ENCODE measurements at places on chromosomes 16 and 17.

DNA sequence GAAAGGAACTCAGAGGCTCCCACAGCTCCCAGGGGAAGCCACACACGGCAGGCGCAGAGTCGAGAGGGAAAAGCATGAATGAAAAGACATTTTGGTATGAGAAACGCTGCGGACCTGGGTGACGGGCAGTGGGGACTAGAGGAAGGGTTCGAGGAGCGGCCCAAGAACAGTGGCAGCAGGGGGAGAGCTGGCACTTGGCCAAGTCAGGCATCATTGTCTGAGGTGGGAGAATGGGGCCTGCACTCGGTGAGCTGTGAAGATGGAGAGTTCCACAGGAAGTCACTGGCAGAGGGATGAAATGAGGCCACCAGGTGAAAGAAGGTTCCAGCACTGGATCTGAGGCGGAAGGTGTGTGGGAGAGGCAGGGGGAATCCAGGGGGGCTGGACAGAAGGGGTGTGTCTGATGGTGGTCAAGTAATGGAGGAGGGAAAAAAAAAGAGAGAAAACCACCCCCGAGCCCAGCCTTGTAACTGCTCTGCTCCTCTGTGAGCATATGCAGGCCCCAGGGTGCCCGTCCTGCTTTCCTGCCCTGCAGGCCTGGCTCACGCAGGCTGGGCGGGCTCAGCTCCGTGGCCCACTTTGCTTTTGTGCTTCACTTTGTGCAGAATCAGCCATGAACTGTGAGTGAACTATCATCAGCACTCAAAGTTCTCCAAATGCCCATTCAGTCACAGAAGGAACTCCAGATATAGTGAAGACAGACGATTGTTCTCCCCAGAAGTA lies 31.8 kb downstream of the TMEM204 start:
- no peak for DNase-seq

GRCh38 chr17:34299956-34300577 lies 14.5 kb downstream of the CCL11 start:
- DNase-seq = no peak

DNA sequence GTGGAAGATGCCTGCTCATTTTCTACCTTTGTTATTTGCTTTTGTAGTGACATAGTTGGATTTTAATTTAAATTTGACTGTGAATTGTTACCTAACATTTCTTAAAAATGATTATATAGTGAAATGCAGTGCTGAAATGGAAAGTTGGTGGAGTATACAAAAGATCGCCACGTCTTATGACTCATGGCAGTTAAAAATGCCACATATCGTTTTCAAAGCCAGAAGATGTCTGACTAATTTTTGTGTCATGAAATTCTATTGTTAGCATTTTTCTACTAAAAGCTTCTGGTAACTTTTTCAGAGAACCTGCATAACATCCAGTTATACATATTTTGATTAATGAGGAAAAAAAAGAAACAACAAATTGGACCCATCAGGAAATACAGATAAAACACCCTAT lies 20.6 kb downstream of the MAP2K4 start:
- DNase-seq = no peak

GRCh38 chr16:48295488-48296281 lies 48.3 kb upstream of the ABCC11 start:
- DNase-seq = no peak

DNA sequence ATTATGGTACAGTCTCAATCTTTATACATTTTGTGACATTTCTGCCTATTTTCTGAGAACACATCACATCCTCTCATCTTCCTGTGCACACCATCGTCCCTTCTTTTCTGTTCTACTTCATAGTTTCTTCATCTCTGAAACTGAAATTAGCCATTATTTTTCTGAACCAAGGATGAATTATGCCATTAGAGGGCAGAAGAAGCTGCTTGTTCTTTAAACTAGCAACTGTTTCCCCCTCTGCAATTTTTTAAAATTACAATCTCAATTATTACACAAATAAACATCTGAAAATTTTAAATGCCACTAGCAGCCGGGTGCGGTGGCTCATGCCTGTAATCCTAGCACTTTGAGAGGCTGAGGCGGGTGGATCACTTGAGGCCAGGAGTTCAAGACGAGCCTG lies 41.3 kb downstream of the RBBP6 start:
- no peak for DNase-seq

DNA sequence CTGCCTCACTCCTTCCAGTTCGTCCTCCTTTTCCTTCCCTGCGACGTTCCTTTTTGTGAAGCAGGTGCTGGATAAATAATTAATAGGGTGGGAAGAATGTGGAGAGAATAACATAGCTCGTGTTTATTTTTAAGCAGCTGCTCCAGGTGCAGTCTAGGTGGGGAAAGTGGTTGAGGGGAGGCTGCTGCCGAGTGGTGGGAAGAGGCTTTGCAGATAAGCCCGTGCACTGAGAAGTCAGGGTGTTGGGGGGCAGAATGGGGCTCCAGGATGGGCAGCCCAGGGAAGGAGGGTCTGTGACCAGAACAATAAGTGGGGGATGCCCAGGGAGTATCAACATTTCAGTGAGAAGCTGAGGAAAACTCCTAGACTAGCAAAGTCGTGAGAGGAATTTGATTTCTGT lies 300.5 kb downstream of the CPPED1 start:
- peak; percentile 81 for DNase-seq

DNA sequence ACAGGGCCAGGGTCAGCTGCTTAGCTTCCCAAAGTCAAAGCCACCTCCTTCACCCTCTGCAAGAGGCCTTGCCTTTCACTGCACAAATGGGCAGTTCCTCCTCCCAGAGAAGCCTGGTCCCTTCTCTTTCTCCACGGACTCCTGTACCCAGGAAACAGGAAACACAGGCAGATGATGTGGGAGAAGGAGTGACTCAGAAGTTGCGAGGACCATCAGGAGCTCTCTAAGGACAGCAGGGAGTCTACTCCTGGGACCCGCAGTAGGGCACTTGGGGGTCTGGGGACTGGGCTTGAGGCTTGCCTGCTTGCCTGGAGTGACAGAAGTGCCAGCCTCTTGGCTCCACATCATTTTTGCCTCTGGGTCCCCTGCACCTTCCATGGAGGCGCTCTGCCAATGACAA lies 47.4 kb upstream of the KSR1 start:
- DNase-seq = no peak

- peak; percentile 32 for DNase-seq
Observed at GRCh38 chr17:47776330-47777197, 43.5 kb downstream of the TBX21 start.

GRCh38 chr17:40696651-40697072 lies 6.9 kb downstream of the KRT24 start:
- DNase-seq = no peak

DNA sequence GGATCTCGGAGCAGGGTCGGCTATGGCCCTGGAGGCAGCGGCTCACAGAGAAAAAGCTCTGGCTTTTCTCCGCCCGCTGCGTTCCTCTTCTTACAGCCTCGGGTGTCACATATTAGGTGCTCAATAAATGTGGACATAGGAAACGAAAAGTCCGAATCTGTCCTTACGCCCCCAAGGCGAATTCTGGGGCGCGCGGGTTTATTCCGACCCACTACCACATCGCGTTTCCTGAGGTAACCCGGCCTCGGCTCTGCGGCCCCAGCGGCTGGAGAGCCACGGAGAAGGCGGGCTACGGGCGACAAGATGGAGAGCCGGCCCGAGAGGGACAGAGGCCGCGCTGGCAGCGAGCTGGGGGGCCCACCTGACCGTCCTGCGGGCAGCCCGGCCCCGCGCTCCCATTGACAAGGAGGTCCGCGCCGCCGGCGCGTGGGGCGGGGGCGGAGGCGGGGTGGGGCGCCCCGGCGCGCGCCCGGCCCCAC lies 573 bp upstream of the GNAO1 start:
- DNase-seq = no peak

GRCh38 chr17:40014375-40014980 lies 762 bp upstream of the CSF3 start:
- no peak for DNase-seq

DNA sequence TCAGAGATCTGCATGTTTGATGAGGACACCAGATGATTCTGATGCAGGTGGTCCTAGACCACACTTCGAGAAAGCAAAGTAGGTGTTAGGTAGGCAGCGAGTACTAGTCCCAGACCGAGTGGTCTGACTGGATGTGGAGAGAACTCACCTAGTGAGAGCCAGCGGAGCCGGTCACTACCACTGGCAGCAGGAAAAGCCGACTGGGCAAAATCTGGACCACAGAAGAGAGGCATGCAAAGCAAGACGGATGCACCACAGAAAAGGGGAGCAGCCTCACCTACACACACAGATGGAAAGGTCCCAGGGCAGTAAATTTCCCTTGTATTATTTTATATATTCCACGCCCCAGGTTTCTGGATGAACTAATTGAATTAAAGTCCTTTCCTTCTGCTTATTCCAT lies 13.5 kb downstream of the COX10 start:
- no peak for DNase-seq

DNA sequence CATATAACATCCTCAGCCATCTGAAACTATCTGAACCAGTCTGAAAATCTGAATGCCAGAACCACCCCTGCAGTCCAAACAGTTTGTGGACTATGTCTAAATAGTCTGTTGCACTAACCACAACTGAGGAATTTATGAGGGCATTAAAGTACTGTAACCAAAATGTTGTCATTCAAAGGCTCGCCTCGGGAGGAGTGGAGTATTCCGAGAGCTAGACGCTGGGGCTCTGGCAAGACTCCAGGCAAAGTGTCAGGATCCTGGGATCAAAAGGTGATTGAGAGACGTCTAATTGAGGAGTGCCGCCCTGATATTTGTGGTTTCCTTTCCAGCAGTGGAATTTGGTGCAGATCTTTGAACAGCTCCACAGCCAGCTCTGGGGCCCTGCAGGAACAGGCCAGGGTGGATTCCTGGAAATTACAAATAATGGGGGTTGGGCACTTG lies 142.9 kb upstream of the MYOCD start:
- no peak for DNase-seq

- no peak for DNase-seq
Observed at GRCh38 chr17:50147841-50148225, 2.6 kb downstream of the PPP1R9B start.

DNA sequence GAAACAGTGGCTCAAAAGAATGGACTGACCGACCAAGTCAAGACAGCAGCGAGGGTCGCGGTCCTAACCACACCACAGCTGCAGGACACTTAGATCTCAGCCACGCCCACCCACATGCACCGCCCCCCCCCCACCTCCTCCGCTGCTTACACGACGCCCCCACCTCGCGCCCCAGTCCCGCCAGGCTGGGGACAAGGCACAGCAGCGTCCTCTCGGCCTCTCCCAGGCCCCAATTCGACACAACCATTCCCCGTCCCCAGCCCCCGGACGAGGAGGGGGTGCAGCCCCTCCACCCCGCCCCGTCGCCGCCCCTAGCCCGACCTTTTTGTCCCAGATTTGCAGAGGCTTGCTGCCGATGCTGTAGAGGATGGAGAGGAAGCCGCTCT lies 477 bp downstream of the CFAP20 start:
- no peak for DNase-seq

DNA sequence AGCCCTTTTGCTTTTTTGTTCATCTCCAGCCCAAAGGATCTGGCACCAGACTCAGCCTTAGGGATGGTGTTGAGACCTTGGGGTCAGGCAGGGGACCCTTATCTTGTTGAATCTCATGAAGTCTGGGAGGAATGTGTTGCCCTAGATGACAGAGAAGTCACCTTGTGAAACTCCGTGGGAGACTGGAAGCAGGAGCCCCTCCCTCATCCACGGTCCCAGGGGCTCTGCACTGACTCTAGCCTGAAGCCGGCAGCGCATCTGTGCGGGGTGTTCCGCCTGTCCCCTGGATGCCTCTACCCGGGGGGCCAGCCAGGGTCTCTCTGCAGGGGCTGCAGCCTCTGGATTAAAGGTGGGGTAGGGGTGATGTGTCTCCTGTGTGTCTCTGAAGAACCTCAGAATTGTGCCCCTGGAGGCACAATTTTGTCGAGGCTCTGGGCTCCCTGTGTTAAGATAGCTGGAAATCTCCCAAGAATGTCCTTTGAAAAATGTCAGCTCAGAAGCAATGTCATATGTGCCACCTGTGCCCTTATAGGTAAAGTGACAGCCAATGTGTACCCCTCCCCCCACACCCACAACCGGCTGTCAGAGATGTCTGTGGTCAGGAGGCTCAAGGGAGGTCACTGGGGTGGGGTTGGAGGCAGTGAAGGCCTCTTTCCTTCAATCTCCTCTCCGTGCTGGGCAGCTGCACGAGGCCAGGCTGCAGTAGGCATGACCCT lies 32.1 kb upstream of the CDC42EP4 start:
- no peak for DNase-seq

DNA sequence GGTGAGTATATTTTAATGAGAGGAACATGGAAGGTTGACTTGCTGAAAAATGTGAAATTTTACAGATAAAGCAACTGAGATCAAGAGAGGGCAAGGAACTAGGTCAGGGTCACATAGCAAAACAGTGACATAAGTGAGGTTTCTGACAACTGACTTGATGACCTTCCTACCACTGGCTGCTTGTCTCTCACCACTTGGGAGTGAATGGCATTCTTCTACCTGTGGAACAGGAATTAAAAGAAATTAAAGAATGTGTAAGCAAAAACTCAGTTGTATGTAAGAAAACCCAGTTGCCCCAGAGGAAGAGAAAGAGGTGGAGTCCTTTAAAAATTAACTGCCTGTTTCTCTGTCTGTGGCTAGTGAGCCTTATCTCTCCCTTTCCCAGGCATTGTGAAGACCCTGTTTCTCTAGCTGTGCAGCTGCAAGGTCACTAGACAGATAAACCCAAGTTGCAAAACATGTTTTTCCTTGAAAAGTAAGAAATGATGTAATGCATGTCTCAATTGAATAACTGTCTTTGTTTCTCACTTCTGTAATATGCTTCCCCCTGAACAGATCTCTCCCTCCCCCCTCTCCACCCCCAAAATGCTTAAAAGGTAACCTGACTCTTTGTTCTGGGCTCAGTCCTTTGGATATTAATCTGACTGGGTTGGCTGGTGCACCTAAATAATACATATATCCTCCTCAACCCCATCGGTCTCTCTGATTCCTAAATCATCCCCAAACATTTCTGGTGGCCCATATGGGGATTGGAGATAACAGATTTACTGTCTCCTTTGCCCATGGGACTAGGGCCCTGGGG lies 23.4 kb downstream of the ACSM1 start:
- DNase-seq = no peak

GRCh38 chr17:68085771-68086381 lies 50.3 kb downstream of the KPNA2 start:
- no peak for DNase-seq

DNA sequence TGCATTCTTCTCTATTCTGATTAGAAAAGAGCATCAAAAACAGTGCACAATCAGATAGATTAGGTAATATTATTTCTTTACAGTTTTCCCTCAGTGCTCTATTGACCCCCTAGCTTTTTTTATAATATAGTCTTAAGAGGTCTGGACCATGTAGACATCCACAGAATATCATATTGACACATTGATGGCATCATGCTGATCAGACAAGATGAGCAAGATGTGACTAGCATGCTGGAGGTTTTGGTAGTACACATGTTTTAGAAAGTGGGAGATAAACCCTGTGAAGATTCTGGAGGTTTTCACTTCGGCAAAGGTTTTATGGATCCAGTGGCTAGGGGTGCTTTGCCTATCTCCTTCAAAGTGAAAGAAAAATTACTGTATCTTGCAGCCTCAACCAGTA lies 2.8 kb upstream of the ABCA8 start:
- no peak for DNase-seq

All from NCI-H345 (cell line).